ENCODE measurements at places on chromosomes 11 and 22. TPM values are rescaled to one million over a fixed set of nuclear protein-coding genes. Genes with fewer than 3 reads are reported as not detected.

The CASP5 gene
- total RNA-seq, result not detected

The SAA1 gene
- total RNA-seq, result not detected

The GVQW3 gene
- total RNA-seq, result 0.79 TPM

The CCDC157 gene
- total RNA-seq, result 1.6 TPM

The MS4A12 gene
- total RNA-seq, result not detected

The POTEH gene
- not detected for total RNA-seq

The POLD4 gene
- total RNA-seq, result 29.2 TPM

The SART1 gene
- total RNA-seq, result 60.4 TPM

The ISX gene
- total RNA-seq, result not detected

The PATE2 gene
- total RNA-seq, result 0.07 TPM

All from pulmonary artery endothelial cell (primary cell).